ENCODE measurements at places on chromosomes 7 and 10.

DNA sequence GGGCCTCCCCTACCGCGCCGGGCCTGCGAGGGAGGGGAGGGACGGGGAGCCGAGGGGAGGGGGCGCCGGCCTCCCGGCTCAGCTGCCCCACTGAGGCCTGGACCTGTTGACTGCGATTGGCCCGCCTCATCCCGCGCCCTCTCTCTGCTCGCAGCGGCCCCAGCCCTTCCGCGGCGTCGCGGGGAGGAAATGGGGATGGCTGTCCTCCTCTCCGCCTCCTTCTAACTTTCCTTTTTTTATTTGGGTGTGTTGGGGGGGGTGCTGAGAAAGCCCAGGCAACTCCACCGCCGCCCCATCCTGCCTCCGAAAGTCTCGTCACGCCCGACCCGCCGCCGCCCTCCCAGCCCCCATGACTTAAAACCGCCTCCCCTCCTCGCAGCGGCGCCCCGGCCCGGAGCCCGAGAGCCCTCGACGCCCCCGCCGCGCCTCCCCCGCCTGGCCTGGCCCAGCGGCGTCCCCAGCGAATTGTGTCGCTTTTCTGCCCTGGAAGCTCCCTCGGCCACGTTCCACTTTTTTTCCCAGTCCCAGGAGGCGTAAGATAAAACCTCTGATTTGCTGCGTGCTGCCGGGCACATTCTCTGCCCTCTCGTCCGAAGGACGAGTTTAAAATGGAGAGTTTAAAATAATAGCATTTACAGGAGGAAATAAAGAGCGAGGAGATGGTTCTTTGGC lies 842 bp upstream of the SKIDA1 start:
- H3K36me3 ChIP-seq, result no peaks in the 10 kb centered on the region
- H3K27me3 ChIP-seq, result peaks cover 5% of the 10 kb centered on the region
- H3K27ac ChIP-seq, result peak overlapping the region; percentile 80
- DNase-seq, result peak; percentile 62
- H3K4me1 ChIP-seq, result peaks cover 28% of the 10 kb centered on the region

DNA sequence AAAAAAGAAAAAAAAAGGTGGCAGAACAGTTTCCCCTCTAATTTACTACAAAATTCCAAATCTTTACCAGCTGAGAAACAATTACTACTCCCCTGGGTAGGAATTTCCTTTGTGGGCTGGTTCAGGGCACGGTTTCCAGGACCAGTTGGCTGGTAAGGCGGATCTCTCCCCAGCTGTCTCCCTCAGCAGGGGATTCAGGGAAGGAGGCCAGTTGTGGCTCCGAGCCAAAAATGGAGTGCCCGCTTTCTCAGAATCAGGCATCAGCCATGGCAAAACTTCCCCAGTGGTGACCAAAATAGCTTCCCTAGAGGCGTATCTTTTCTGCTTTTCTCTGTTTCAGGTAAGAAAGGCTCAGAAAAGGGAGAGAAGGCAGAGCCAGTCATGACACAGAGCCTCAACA lies 91.2 kb downstream of the ZNF22 start:
- no peaks in the 10 kb centered on the region for H3K4me1 ChIP-seq
- H3K27ac ChIP-seq, result no peak overlapping the region
- no peak overlapping the region for H3K4me3 ChIP-seq
- no peaks in the 10 kb centered on the region for H3K36me3 ChIP-seq
- peaks cover 26% of the 10 kb centered on the region for H3K27me3 ChIP-seq
- DNase-seq, result no peak

DNA sequence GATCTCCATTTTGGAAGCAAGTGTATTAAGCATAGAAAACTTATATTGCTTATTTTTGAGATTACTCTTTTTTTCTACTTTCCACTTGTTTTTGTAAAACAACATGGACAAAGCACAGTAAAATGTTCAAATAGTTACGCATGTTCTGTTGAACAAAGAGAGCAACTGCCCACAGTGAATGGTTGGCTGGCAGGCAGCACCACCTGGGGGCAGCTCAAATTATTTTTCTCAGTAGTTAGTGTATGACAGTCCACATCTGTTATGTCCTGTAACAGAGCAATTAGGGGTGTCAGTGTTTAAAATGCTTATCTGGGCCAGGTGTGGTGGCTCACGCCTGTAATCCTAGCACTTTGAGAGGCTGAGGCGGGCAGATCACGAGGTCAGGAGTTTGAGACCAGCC lies 46.1 kb upstream of the CACUL1 start:
- DNase-seq, result no peak
- no peaks in the 10 kb centered on the region for H3K4me1 ChIP-seq
- H3K36me3 ChIP-seq, result no peaks in the 10 kb centered on the region
- no peak overlapping the region for H3K4me3 ChIP-seq

DNA sequence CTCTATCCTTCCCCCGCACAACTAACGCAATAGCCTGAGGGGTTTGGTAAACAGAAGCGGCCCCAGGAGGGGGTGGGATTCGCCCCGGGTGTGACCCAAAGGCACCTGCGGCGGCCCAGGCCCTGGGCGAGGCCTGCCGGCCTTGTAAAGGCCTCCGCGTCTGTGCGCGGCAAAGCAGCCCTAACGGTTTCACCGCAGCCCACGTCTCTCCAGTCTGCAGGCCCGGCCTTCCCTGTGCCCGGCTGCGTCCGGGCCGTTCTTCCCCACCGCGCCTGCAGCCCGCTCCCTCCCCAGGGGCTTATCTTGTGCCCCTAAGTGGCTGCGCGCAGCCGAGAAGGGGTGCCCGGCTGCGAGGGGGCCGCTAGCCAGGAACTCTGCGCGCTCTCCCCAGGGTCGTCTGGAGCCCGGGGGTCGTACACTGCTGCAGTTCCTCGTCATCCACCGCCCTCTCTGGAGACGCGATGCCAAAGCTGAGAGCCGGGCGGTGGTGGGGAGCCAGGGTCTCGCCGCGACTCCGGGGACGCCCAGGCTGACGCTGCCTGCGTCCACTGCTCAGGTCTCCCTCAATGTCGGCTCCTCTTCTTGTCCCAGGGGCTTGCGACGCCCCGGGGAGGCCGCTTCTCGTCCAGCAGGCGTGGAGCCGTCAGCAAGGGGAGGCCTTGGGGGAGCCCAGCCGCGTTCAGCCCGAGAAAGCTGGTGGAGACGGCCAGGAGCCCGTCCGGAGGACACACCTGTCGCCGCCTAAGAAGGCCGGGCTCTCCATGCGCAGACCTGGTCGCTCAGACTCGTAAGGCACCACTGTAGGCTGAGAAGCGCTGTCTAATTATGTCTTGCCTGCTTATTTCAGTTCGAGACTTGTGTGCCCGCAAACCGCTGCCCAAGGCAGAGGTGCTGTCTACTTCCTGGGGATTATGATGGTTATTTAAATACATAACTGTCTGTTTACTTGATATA lies 132.3 kb downstream of the SPAG6 start:
- H3K4me3 ChIP-seq, result no peak overlapping the region
- H3K4me1 ChIP-seq, result peaks cover 20% of the 10 kb centered on the region
- peaks cover 36% of the 10 kb centered on the region for H3K27me3 ChIP-seq
- DNase-seq, result no peak
- no peaks in the 10 kb centered on the region for H3K36me3 ChIP-seq

GRCh38 chr7:39304668-39305405 lies 261.4 kb upstream of the YAE1 start:
- H3K4me1 ChIP-seq, result no peaks in the 10 kb centered on the region
- H3K27ac ChIP-seq, result no peak overlapping the region
- no peak overlapping the region for H3K4me3 ChIP-seq
- peaks cover 1% of the 10 kb centered on the region for H3K27me3 ChIP-seq
- no peaks in the 10 kb centered on the region for H3K36me3 ChIP-seq

- no peaks in the 10 kb centered on the region for H3K27me3 ChIP-seq
- peak overlapping the region; percentile 99 for H3K27ac ChIP-seq
- no peaks in the 10 kb centered on the region for H3K36me3 ChIP-seq
- DNase-seq, result no peak
- peak overlapping the region; percentile 93 for H3K4me3 ChIP-seq
- peaks cover 30% of the 10 kb centered on the region for H3K4me1 ChIP-seq
These were observed 29.3 kb upstream of the KMT2E start for GRCh38 chr7:104984585-104985258.

DNA sequence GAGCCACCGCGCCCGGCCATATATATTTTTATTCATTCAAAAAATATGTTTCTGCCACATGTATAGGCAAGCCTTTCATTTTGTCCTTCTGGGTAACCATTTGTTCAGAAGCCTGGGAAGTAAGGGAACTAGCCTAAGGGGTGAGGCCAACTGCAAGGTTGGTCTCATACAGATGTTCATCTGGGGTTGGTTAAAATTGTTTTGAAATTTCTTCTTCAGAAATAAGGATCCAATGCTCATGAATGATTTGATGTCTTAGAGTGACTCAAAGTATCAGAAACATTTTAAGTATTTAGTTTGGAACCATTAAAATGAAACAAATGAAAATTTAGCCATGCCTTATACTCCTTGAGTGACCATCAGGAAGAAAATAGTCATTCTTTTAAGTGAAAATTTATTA lies 397.2 kb downstream of the SUGCT start:
- H3K4me3 ChIP-seq, result no peak overlapping the region
- no peaks in the 10 kb centered on the region for H3K36me3 ChIP-seq
- no peak for DNase-seq
- no peaks in the 10 kb centered on the region for H3K4me1 ChIP-seq

DNA sequence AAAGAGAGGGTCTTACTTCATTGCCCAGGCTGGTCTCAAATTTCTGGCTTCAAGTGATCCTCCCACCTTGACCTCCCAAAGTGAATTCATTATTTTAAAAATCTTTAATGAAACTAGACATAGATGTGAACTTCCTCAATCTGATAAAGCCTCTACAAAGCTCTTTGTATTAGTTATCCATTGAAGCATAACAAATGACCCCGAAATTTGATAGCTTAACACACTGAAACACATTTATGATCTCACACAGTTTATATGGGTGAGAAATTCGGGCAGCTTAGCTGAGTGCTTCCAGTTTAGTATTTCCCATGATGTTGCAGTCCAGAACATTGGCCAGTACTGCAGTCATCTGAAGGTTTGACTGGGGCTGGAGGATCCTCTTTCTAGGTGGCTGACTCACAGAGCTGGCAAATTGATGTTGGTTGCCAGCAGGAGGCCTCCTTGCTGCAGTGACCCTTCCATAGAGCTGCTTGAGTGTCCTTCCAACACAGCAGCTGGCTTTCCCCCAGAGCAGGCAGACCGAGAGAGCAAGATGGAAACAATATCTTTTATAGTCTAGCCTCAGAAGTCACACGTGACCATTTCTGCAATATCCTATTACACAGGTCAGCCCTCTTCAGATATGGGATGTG lies 16.6 kb upstream of the WNT8B start:
- H3K4me1 ChIP-seq, result no peaks in the 10 kb centered on the region
- no peak overlapping the region for H3K27ac ChIP-seq
- no peak for DNase-seq
- H3K27me3 ChIP-seq, result no peaks in the 10 kb centered on the region
- no peak overlapping the region for H3K4me3 ChIP-seq
- no peaks in the 10 kb centered on the region for H3K36me3 ChIP-seq

- H3K4me1 ChIP-seq, result peaks cover 13% of the 10 kb centered on the region
- DNase-seq, result no peak
- H3K27me3 ChIP-seq, result no peaks in the 10 kb centered on the region
- H3K36me3 ChIP-seq, result peaks cover 8% of the 10 kb centered on the region
- H3K4me3 ChIP-seq, result no peak overlapping the region
These were observed 38.7 kb downstream of the CALML5 start for GRCh38 chr10:5460468-5461202.

DNA sequence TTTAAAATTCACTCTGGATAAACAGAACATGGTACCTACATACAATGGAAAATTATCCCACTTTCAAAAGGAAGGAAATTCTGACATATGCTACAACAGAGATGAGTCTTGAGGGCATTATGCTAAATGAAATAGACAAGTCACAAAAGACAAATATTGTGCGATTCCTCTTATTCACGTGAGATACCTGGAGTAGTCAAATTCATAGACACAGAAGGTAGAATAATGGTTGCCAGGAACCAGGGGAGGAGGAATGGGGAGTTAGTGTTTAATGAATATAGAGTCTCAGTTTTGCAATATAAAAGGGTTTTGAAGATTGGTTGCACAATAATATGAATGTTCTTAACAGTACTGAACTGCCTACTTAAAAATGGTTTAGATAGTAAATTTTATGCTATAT lies 69.8 kb upstream of the WAC start:
- H3K27ac ChIP-seq, result no peak overlapping the region
- DNase-seq, result no peak
- H3K4me3 ChIP-seq, result no peak overlapping the region

GRCh38 chr10:97550336-97551149 lies 22.0 kb upstream of the ANKRD2 start:
- no peak overlapping the region for H3K27ac ChIP-seq
- H3K4me1 ChIP-seq, result no peaks in the 10 kb centered on the region
- H3K36me3 ChIP-seq, result no peaks in the 10 kb centered on the region
- H3K4me3 ChIP-seq, result no peak overlapping the region
- no peaks in the 10 kb centered on the region for H3K27me3 ChIP-seq

DNA sequence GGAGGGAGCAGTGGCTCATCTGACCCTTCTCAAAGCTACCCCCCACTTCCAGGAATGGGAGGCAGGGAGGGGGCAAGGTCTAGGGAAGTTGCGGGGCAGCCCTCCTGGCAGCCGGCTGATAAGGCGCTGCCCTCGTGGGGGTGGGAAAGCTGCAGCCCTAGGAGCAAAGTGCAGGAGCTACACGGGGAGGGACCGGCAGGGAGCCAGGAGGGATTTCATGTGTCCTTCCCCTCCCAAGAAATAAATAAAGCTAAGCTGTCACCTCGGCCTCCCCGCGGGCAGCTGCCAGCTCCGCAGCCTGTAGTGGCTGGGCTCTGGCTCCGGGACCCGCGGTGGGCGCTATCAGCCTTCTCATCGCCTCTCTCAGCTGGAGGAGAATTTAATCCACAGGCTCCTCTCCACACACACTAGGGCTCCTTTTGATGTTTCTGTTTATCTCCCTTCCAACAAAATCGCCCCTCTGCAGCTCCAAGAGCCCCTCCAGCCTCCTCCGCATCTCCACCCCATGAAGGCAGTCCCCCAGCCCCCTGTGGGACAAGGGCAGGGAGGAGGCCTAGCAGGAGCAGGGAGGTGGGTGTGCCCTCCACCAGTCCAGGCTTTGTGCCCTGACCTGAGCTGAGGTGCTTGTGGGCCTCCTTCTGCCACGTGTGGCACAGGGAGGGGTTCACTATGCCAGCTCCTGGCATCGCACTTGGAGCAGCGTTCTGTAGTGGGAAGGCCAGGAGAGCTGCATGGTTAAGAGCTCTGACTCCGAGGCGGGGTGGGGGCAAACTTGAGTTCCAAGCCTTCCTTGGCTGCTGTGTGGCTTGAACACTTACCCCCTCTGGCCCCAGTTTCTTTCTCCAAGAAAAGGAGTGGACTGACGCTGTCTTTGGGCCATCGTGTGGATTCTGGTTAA lies 80.5 kb downstream of the C10orf105 start:
- no peak overlapping the region for H3K27ac ChIP-seq
- no peak overlapping the region for H3K4me3 ChIP-seq
- DNase-seq, result no peak
- H3K4me1 ChIP-seq, result no peaks in the 10 kb centered on the region

- no peak overlapping the region for H3K4me3 ChIP-seq
- H3K27ac ChIP-seq, result no peak overlapping the region
- H3K27me3 ChIP-seq, result no peaks in the 10 kb centered on the region
- no peak for DNase-seq
These were observed 121.1 kb downstream of the NKX6-2 start for GRCh38 chr10:132664883-132665282.
